Right ventricle myocardium superior (tissue), 1 donor: ENCODE measurements at places on chromosomes 5 and 9. TPM values are rescaled to one million over a fixed set of nuclear protein-coding genes. Genes with fewer than 3 reads are reported as not detected.

The NUTM2F gene
- total RNA-seq: not detected

GRCh38 chr5:38686658-38687057 lies 130.2 kb upstream of the LIFR start:
- DNase-seq: no peak

The PCDH12 gene
- total RNA-seq: 9.2 TPM

The SLC46A2 gene
- total RNA-seq: not detected

DNA sequence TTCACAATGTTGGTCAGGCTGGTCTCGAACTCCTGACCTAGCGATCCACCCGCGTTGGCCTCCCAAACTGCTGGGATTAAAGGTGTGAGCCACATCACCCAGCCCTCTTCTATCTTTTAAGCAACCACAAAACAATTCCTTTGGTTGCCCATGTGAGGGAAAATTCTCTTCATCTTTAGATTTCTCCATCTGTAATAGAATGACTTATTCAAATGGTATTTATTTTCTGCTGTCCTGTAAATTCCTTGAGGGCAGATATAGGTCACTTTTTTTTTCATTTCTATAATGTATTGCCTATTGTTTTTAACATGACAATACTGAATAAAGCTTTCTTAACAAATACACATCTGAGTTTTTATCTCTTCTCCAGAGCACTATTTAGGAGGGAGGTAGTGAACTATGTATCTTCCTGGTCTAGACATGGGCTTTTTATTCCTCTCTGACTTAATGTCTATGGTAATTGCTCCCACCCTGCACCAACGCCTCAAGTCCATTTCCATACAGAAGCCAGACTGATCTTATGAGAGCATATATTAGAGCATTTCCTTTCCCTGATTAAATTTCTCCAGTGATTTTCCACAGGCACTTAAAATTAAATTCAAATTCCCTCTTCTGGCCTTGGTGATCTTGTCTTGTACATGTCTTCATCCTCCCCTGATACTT lies 595.6 kb downstream of the CAAP1 start:
- no peak for DNase-seq

DNA sequence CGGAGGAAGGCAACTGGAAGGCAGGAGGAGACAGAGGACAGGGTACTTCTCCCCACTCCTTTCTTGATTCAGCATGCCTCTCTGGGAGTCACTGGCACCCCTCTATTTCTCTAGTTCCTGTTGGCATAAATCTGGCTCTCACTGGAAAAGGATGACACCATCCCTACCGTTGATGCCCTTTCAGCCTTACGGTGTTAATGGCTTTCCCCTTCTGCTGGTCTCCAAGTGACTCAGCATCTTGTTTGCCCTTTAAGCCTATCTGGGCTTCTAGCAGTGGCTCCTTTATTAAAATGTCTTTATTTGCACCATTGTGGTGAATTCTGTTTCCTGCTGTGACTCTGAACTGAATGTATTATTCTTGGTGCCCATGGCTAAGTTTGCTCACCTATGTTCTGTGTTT lies 227.3 kb upstream of the GLRA1 start:
- no peak for DNase-seq

DNA sequence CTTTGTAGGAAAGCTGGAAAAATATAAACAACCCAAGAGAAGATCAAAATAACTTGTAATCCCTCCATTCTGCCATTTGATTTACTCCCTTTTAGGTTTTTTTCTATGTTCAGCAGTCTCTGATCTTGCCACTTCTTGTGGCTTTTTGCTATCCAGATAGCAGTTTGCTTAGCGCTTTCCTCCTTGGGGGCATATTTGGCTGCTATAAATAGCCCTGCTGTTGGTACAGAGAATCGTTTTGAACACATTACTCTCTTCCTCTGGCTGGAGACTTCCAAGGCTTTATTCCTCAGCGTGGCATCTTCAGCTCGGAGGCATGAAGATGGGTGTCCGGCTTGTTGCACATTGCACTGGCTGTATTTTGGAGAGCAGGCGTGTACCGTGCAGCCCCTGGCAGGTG lies 38.6 kb downstream of the HMCN2 start:
- no peak for DNase-seq

DNA sequence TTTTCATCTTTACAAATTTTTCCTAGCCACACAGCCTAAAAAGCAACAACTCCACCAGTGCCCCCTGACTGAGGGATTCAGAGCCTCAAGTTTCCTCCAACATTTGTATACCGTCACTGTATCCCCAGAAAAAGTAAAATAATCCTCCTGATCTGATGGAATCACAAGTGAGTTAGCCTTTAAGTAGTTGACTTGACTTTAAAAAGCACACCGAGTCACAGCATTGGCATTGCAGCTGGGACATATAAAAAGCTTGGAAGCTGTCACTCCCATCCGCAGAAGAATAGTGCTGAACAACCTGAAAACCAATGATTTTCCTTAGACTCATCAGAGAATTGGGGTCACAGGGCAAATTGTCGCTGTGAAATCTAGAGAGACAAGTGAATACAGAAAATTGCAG lies 41.6 kb upstream of the FBN2 start:
- no peak for DNase-seq

- DNase-seq: no peak
These were observed 86.1 kb downstream of the NTNG2 start for GRCh38 chr9:132247942-132248341.

- no peak for DNase-seq
These were observed 49.3 kb downstream of the COL15A1 start for GRCh38 chr9:98992885-98993569.

DNA sequence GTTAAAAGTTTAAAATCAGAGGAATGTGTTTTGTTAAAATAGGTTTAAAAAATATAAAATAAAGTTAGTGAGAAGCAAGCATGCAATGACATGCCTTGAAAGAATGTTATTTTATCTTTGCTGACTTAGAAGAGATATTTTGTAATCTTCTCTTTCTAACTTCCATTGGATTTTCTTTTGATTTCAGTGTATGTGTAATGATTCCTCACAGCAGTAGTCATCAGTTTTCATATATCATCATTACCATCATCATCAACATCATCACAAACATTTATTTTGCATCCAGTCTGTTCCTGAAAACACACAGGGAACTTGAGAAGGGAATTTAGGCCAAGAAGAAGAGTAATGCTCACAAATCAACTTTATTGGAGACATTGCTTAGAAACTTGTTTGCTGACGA lies 699.6 kb downstream of the TAF11L14 start:
- DNase-seq: no peak

The PCDHA5 gene
- total RNA-seq: not detected

The SHISAL2B gene
- not detected for total RNA-seq

DNA sequence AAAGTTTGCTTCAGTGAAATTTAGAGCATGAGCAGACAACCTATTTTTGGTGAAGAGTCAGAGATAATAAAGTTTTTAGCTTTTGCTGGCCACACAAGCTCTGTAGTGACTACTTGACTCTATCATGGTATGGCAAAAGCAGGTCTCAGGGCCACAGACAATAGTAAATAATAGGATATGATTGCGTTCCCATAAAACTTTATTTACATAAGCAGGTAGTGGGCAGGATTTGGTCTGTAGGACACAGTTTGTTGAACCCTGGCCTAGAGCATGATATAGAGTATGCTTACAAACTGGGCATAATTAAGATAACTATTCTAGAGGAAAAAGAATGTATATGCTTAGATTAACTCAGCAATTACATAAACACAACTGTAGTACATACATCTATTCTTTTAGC lies 30.1 kb downstream of the ITGA1 start:
- DNase-seq: no peak

- no peak for DNase-seq
These were observed 584.7 kb downstream of the EBF1 start for GRCh38 chr5:158514986-158515359.

The CBY3 gene
- not detected for total RNA-seq

The CLIC3 gene
- total RNA-seq: 2.7 TPM

The ADCY2 gene
- total RNA-seq: 0.40 TPM

DNA sequence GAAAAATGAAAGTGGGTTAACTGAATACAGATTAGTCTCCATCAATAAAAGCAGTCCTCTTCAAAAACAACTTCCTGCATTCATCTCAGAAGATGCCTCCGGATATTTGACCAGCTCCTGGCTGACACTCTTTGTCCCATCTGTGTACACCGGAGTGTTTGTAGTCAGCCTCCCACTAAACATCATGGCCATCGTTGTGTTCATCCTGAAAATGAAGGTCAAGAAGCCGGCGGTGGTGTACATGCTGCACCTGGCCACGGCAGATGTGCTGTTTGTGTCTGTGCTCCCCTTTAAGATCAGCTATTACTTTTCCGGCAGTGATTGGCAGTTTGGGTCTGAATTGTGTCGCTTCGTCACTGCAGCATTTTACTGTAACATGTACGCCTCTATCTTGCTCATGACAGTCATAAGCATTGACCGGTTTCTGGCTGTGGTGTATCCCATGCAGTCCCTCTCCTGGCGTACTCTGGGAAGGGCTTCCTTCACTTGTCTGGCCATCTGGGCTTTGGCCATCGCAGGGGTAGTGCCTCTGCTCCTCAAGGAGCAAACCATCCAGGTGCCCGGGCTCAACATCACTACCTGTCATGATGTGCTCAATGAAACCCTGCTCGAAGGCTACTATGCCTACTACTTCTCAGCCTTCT lies 16.6 kb downstream of the F2R start:
- no peak for DNase-seq

- no peak for DNase-seq
These were observed 75.1 kb upstream of the RAI14 start for GRCh38 chr5:34580983-34581382.

The RNF224 gene
- total RNA-seq: not detected

The IL4 gene
- not detected for total RNA-seq

The PCDHB11 gene
- total RNA-seq: 0.73 TPM

The PCDHB13 gene
- 2.8 TPM for total RNA-seq

DNA sequence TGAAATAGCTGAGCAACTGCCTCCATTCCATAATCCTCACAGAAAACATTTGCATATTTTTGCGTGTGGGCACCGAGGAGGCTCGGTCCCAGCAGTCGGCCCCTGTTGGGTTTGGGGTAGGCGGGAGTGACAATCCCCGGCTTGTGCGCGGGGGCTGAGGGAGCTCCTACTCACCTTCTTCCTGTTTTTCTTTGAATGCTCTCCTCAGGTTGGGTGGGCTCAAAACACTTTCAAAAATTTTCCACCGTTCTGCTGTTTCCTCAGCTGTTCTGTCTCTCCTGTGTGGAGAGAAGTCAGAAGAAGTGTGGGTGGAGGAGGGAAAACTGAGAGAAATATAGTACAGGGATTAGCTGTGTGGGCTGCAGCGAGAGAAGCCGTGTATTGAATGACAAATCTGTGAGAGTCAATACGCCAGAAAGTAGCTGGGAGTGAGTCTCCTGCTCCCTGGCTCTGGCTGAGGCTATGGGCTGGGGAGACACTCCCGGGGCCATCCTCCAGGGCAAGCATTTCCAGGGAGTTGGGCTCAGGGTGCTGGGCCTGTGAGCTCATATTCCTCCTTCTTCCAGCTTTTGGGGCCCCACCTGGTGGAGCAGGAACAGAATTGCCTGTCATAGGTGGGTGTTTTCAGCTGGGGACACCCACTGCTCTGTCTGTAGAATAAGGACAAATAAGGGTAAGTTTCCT lies 84.7 kb downstream of the CMYA5 start:
- no peak for DNase-seq

GRCh38 chr9:94157050-94157801 lies 73.0 kb downstream of the PTPDC1 start:
- DNase-seq: peak; percentile 83

- peak; percentile 75 for DNase-seq
These were observed at the start of gene PTGS1 for GRCh38 chr9:122370869-122371755. Gene PTGS1 (plus strand): TSS chr9:122371024. CDS start chr9:122371085, 61 bp downstream.

- DNase-seq: peak; percentile 48
These were observed 152.6 kb upstream of the MSX2 start for GRCh38 chr5:174571662-174572397.

DNA sequence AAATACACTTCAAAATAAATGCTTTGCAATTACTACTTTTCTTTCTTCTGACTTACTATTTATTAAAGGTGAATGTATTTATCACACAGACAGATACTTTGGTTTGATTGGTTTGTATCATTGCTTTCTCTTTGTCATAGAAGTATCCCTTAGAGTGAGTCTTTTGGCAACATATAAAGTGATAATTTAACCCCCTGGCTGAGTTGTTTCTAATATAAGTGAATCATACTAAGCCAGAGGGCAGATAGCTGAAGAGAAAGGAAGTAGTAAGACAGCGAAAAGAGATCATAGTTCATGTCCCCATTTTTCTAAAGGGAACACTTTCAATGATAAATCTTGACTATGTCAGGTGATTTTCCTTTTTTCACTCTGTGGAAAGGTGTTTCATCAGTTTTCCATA lies 38.6 kb downstream of the CAMK4 start:
- no peak for DNase-seq

The KCNV2 gene
- total RNA-seq: not detected

GRCh38 chr5:147406636-147407035 lies 103.2 kb downstream of the DPYSL3 start:
- DNase-seq: no peak
